Aortic smooth muscle cell (primary cell): ENCODE measurements at places on chromosomes 2 and 18. TPM values are rescaled to one million over a fixed set of nuclear protein-coding genes. Genes with fewer than 3 reads are reported as not detected.

DUSP2 gene
- 0.50 and 0.66 TPM in 2 replicates for total RNA-seq

WNT10A gene
- not detected in 2 replicates for total RNA-seq

LRRC30 gene
- total RNA-seq: not detected in 2 replicates

CPO gene
- total RNA-seq: 0.12 and 0.13 TPM in 2 replicates

SPDYA gene
- total RNA-seq: 0.79 and 1.6 TPM in 2 replicates

DSC3 gene
- total RNA-seq: under 0.01 and 0.12 TPM in 2 replicates

CTAGE1 gene
- 0.12 TPM in 1 of 2 replicates, not detected in the other for total RNA-seq

ROCK2 gene
- total RNA-seq: 50.3 and 63.7 TPM in 2 replicates

ATOH8 gene
- 66.5 and 80.3 TPM in 2 replicates for total RNA-seq

UGT1A4 gene
- total RNA-seq: not detected in 2 replicates

MALL gene
- 12.3 and 44.5 TPM in 2 replicates for total RNA-seq

MAPK4 gene
- total RNA-seq: under 0.01 TPM in 2 replicates

CGREF1 gene
- total RNA-seq: 7.0 and 12.2 TPM in 2 replicates

DRC1 gene
- not detected in 2 replicates for total RNA-seq

GCKR gene
- 22.0 and 22.6 TPM in 2 replicates for total RNA-seq

ACMSD gene
- not detected in 2 replicates for total RNA-seq

FIGN gene
- total RNA-seq: 1.3 and 2.2 TPM in 2 replicates

CCNT2 gene
- 23.4 and 23.6 TPM in 2 replicates for total RNA-seq

TUBA3E gene
- not detected in 2 replicates for total RNA-seq

KCNE4 gene
- total RNA-seq: 10.8 and 14.0 TPM in 2 replicates

SLC38A11 gene
- 0.06 TPM in 1 of 2 replicates, not detected in the other for total RNA-seq

DOK6 gene
- total RNA-seq: 2.1 and 3.0 TPM in 2 replicates

POU3F3 gene
- 0.06 and 0.13 TPM in 2 replicates for total RNA-seq

LRRTM4 gene
- total RNA-seq: not detected in 2 replicates

SLC30A3 gene
- 0.19 TPM in 1 of 2 replicates, not detected in the other for total RNA-seq

SCRN3 gene
- total RNA-seq: 34.0 and 37.2 TPM in 2 replicates

CD302 gene
- 7.0 and 9.0 TPM in 2 replicates for total RNA-seq
